ENCODE measurements at places on chromosomes 1 and 21. TPM values are rescaled to one million over a fixed set of nuclear protein-coding genes. Genes with fewer than 3 reads are reported as not detected.

The PPP1R15B gene
- polyA plus RNA-seq, result 14.1 TPM

The NUDT4B gene
- 0.92 TPM for polyA plus RNA-seq

The FNDC10 gene
- 7.5 TPM for polyA plus RNA-seq

The SLC6A17 gene
- 0.08 TPM for polyA plus RNA-seq

The ALX3 gene
- polyA plus RNA-seq, result 0.04 TPM

The RNU11 gene
- not detected for polyA plus RNA-seq

The CLIC6 gene
- polyA plus RNA-seq, result 0.45 TPM

The AQP10 gene
- polyA plus RNA-seq, result not detected

The CTSK gene
- polyA plus RNA-seq, result 5.7 TPM

The DISP3 gene
- polyA plus RNA-seq, result not detected

The XPR1 gene
- polyA plus RNA-seq, result 2.4 TPM

The C4BPA gene
- 0.01 TPM for polyA plus RNA-seq

The KRTAP7-1 gene
- not detected for polyA plus RNA-seq

The TFAP2E gene
- 1.0 TPM for polyA plus RNA-seq

The RBP7 gene
- 47.6 TPM for polyA plus RNA-seq

The CD101 gene
- 1.5 TPM for polyA plus RNA-seq

The SLFNL1 gene
- polyA plus RNA-seq, result 0.08 TPM

The TFF3 gene
- 8.6 TPM for polyA plus RNA-seq

The ETV3L gene
- not detected for polyA plus RNA-seq

The MSH4 gene
- 0.16 TPM for polyA plus RNA-seq
